Activated effector memory CD4-positive, alpha-beta T cell treated with Interleukin-2 at 50 U/mL for 16 hours (primary cell): ENCODE measurements at places on chromosomes 7 and 10.
A peak's percentile ranks its signal among the peaks of the same experiment; 100 is the strongest.

DNA sequence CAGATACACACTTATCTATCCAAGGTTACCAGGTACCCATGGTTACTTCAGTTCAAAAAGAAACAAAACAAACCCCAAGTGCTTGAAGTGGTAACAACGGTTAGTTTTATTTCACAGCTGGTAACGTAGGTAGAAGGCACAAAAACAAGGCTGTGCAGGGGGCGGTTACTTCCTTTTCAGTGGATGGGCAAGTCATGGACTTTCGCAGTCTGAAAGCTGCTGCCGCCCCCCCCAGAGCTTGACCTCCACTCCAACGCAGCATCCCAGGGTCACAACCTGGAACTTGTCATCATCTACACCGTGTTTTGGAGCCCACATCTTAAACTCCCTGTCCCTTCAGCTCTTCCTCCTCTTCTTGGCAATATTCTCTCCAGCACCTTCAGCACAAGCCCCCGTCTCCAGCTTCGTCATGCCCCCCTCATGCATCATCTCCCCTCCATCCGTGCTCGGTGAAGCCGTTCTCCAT, 181.2 kb upstream of the ITGB1 start:
- DNase-seq, result peak; percentile 60

DNA sequence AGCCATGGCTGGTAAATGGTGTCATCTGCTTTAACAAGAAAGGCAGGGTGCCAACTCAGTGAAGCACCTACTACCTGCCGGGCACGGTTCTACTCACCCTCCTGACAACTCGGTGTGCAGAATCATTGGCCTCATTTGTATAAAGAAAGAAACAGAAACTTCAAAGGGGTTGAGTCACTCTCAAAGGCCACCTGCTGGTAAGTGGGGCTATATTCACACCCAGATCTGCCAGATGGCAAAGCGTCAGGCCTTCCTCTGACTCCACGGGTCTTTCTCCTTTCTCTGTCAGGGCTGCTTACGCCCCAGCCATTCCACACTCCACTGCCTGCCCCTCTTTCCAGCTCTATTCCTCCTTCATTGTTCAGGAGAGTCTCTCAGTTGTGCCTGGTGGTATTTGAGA, 309.2 kb downstream of the GFRA1 start:
- DNase-seq, result no peak

- no peak for DNase-seq
These were observed 179.6 kb upstream of the MKI67 start for GRCh38 chr10:128305601-128306345.

DNA sequence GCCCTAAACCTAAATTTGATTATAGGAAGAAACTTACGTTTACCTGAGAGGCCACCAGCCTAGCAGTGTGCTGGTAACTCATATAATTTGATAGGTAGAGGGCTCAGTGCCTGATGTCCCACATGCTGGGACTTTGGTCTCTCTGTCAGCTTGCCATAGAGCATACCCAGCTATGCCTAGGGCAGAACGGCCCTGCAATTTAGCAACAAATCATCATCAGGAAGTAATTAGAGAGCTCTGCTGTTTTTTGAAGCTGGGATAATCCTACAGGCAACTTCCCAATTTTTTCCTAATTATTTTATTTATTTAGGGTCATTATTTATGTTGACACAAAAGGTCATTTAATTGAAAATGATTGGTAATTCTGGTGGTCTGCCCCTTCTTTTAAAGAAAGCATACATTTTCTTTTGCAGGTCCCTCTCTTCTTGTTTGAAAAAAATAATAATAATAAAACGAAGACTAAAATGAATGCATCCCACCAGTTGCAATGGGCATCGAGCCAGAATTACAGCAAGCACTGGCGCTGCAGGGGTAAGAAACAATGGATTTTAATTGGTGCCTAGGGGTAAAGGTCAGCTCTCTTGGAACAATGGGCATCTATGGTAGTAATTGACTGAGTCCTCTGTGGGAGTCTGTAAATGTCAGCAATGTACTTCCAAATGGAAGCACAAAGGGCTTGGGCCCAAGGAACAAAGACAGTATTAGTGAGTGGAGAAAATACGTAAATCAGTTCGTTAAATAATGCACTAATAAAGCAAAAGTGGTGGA, 348.0 kb downstream of the SORCS1 start:
- no peak for DNase-seq

DNA sequence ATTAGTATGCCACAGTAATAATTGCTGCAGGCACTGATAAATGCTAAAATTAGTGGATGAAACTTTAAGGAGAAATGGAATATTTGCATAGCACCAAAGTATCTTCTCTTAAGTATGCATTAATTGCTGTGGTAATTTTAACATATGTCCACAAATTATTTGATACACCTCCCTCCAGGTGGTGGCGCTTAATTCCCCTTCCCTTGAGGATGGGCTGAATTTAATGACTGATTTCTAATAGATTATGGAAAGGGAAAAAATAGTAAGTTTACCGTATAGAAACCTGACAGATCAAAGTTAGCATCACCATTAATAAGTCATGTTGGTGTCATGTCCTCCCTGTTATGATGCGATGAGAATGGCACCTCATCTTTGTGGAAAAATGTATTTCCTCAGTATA, 519.2 kb downstream of the TFEC start:
- DNase-seq, result no peak

DNA sequence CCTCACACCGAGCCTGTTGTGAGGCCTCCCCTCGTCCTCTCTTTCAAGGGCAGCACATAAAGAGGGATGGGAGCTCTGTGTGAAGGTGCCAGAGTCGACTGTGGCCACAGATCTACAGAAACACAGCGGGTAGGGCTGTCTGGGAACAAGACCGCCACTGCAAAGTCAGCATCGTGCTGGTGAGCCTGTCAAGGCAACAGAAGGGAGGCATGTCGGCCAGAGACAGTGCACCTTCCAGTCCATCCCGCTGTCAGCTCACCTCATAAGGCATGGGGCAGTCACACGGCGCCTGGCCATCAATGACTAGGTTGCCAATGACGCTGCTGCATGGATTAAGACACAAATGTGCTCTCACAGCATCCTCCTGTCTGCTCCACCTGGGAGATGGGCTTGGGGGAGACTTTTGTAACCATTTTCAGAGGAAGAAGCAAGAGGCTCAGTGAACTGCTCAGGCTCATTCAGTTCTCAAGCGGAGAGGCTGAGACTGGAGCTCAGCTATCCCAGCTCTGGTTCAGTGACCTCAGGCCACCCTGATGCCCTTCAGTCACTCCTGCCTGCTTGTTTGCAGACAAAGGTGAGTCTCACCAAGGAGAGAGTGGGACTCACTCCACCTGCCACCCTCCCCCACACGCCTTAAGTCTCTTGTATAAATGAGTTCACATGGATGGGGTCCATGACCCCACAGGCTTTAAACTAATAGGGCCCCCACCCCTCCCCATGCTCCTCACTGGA, 125.5 kb downstream of the SORBS1 start:
- no peak for DNase-seq

DNA sequence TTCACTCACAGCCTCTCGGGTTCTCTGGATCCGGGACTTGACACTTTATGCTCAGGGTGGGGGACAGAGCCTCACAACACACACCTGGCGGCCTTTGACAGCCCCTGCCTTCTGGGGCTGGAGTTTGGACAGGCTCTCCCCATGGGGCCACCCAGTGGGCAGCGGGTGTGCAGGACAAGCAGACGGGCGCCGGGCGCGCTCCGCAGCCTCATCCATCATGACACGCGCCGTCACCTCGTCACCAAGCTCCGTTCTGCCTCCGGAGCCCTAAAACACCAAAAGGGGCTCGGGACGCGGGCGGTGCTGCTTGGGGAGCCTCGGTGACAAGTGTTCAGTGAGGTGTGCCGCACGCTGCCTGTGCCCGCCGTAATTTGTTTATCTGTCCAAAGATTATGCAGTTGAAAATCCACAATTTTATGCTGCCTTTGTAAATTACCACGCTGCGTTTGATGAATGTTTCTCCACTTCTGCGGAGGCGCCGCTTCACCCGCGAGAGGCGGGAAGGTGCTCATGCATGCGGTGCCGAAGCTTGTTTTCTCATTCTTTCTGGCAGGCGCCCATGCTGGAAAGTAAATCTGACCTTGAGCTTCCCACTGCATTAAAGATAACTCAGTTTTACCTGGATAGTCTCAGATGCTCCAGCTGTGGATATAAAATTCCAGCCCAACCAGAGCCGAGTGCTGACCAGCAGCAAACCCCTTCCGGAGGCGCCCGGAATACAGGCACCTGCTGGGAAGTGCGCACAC, 6.2 kb downstream of the NKX6-2 start:
- DNase-seq, result no peak

DNA sequence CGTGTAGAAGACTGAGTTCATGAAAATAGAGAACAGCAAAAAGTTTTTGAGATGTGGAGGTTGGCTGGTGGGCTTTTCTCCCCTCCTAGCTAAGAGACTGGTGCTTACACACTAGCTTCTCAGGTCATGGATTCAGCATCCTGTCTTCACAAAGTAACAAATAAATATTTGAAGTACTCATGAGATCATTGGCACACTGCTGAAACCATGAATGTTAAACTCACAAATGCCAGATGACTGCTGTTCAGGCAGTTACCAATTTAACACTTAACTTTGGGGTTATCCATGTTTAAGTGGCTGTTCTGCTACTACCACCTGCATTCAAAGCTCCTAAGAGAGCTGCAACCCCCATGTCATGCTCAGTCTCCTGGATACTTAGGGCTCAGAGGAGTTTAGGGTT, 119.0 kb upstream of the BET1 start:
- no peak for DNase-seq

DNA sequence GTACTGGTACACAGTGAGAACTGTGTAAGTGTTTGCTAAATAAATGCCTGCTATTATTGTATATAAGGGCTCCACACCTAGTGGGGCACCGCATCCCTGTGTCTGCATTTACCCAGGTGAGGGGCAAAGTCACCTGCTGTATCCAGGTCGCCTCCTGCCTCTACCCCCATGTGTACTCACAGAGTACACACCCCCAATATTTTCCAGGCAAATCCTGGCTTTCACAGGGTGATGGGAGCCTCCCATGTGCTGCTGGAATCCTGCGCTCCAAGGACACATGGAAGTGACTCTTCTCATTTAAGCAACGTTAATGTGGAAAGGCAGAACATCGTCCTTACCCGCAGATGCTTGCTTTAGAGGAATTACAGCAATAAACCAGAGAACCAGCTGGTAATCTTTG, 48.2 kb downstream of the ARHGAP22 start:
- DNase-seq, result no peak

- no peak for DNase-seq
These were observed 75.8 kb upstream of the CHST15 start for GRCh38 chr10:124168991-124169802.

DNA sequence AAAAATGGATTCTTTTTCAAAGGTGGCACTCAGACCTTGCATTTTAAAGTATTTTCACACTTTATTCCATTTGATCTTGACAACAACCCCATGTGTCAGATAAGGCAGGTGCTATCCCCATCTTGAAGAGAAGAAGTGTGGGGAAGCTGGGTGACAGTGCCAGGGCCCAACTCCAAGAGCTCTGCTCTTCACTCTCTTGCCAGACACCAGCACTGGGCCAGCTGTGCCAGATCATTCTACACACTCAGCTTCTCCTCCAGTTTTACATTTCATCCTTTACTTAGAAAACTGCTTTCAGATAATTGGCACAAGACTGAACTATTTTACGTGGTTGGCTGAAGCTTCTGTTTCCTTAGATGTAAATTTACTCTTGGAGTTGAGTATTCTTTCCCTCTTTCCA, 64.4 kb downstream of the ENO4 start:
- DNase-seq, result no peak

- DNase-seq, result no peak
These were observed 83.9 kb upstream of the SMIM30 start for GRCh38 chr7:113202284-113202683.

DNA sequence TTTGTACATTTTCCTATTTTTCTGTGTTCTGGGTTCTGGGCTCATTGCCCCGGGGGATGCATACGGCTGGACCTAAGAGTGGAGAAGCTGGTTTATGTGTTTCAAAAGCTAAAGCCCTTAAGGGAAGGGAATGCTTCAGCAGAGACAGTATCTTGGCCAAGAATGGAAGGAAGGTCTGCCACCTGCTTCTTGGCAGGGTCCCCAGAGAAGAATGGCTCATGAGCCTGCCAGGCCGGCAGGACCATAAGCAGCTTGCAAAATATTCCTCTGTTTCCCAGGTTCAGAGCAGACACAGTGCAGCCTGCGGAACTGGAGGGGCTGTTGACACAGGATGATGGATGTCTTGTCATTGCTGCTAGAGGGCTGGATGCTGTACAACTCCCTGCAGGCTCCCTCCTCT, 7.8 kb upstream of the ABHD11 start:
- no peak for DNase-seq

GRCh38 chr10:77946084-77946483, 19.5 kb upstream of the DLG5 start:
- DNase-seq, result no peak

DNA sequence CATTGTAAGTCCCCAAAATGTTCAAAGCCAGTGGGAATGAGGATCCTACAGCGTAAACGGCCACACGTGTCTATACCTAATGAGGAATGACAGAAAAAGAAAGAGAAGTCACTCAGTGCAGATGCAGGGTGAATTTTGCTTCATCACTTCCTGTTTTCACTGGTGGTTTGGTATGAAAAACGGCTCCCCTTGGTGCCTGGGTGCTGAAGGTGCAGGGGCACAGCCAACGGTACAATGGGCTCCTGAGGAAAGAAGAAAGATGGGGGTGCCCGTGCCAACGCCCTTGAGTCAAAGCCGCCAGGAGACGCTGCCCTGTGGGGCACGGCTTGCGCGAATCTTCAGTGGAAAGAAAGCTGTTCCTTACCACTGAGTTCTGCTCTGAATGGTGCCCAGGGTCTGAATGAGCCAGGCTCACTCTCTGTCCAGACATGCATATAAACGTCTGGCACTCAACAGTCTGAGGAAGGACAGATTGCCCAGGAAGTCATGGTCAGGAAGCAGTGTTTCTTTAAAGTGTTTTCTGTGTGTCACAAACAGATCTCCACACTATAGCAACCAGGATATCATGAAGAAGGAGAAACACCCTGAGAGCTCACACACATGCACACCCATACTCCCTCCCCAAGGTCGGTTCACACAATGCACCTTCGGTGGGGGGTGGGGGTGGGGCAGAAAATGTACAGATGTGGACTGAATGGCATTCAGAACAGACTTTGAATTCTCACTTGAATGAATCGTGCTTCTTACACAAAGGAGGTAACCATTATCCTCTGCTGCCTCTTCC, 105.8 kb downstream of the ELMO1 start:
- peak; percentile 65 for DNase-seq
